ENCODE measurements at places on chromosomes 1 and 21. TPM values are rescaled to one million over a fixed set of nuclear protein-coding genes. Genes with fewer than 3 reads are reported as not detected.

DNA sequence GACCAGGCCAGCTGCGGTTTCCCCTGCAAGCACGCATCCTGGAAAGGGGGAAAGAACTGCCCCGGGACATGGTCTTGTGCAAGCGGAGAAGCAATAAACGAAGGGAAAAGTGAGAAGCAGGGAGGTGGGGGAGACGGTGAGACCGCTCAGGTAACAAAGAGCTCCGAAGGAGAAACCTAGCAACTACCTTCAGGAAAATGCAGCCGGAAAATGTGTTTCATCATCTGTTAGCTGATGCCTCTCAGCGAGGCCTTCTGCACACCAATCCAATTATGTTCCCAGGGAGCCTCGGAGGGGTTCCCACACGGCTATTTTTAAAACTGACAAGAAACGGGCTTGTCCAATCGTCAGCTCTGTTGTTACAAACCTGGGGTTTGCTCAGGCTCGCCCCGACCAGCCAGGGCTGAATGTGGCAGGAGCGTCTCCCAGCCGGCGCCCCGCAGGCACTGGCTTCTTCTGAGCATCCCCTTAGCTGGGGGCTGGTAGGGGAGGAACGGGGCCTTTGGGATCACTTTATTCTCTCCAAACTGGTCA, 3.4 kb downstream of the RIPK4 start:
- DNase-seq, result no peak

- no peak for DNase-seq
Measured at GRCh38 chr1:230788561-230789275, 41.5 kb downstream of the CAPN9 start.

DNA sequence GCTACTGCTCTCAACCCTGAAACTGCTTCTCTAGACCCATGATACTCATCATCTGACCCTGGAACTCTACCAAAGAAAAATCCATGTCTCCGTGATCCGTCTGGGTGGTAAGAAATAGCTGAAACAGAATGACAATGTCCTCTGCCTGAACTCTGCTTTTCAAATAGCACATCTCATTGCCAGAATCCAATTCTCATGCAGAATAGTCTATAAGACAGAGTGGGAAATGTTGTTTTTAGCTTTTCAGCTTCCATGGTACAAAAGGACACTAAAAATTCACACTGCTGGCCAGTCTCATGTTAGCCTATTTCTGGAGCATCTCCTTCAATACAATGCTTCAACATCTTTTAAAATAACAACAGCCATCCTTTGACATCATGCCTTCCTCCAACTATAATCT, 1355.8 kb upstream of the PRMT6 start:
- DNase-seq, result no peak

GRCh38 chr1:29062157-29062942, 61.4 kb downstream of the TMEM200B start:
- DNase-seq, result no peak

DNA sequence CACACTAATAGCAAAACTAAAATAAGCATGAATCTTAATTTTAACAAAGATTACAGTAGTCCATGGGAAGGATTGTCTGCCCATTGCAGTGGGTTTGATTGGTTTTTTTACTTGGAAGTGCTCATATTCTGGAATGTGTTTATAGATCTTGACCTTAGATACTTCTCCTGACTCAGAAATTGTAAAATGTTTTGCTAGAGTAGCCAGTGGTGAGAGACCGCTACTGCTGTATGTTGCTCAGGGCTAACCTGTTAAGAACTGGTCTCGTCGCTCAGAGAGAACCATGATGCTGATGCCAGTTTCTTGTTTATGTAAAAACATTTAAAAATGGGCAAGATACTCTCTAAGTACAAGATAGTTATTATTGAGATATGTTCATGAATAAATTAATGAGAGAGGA, 99.9 kb downstream of the ROR1 start:
- DNase-seq, result peak; percentile 81

DNA sequence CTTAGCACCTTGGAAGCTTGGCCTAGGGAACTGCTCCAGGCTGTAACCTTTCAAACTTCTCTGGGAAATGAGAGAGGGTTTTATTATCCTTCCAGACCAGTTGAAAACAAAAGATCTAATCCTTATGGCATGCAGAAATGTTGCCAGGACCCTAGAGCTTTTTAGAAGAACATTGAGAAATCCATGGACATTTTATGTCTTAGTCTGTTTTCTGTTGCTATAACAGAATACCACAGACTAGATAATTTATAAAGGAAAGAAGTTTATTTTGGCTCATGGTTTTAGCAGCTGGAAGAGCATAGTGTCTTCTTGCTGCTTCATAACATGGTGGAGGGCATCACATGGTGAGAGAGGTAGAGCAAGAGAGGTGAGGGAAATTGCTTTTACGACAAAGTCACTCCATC, 25.8 kb downstream of the OSBPL9 start:
- DNase-seq, result peak; percentile 97

- no peak for DNase-seq
Measured at GRCh38 chr21:30758306-30758705, 3.1 kb upstream of the KRTAP21-1 start.

GRCh38 chr1:227838181-227838580, 22.7 kb downstream of the PRSS38 start:
- DNase-seq, result no peak

- DNase-seq, result peak; percentile 36
Measured at GRCh38 chr1:88509379-88509778, 174.7 kb upstream of the PKN2 start.

- DNase-seq, result no peak
Measured at GRCh38 chr1:21879928-21880618, 57.0 kb downstream of the HSPG2 start.

- DNase-seq, result no peak
Measured at GRCh38 chr1:82690411-82690810, 889.7 kb downstream of the ADGRL2 start.

GRCh38 chr21:46028573-46029091, 47.1 kb downstream of the COL6A1 start:
- peak; percentile 99 for DNase-seq

DNA sequence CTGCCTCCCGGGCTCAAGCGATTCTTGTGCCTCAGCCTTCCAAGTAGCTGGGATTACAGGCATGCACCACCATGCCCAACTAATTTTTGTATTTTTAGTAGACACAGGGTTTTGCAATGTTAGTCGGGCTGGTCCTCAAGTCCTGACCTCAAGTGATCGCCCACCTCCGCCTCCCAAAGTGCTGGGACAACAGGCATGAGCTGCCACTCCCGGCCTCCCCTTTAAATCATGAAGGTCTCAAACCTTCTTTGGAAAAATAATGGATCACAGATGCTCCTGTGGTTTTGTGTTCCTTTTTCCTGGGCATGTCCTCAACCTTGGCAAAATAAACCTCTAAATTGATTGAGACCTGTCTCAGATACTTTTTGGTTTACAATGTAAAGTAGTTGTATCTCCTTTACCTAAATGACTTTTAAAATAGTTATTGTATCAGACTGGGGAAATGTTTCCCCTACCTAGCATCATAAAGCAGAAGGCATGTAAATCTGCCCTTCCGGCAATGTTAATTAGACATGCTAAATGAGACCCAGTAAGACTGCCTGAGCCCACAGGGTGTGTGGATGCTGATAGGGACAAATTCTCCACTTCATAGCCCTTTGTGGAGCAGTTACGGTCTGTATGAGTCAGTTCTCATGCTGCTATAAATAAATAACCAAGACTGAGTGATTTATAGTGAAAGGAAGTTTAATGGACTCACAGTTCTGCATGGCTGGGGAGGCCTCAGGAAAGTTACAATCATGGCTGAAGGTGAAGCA, 27.8 kb downstream of the CBR1 start:
- DNase-seq, result peak; percentile 13

DNA sequence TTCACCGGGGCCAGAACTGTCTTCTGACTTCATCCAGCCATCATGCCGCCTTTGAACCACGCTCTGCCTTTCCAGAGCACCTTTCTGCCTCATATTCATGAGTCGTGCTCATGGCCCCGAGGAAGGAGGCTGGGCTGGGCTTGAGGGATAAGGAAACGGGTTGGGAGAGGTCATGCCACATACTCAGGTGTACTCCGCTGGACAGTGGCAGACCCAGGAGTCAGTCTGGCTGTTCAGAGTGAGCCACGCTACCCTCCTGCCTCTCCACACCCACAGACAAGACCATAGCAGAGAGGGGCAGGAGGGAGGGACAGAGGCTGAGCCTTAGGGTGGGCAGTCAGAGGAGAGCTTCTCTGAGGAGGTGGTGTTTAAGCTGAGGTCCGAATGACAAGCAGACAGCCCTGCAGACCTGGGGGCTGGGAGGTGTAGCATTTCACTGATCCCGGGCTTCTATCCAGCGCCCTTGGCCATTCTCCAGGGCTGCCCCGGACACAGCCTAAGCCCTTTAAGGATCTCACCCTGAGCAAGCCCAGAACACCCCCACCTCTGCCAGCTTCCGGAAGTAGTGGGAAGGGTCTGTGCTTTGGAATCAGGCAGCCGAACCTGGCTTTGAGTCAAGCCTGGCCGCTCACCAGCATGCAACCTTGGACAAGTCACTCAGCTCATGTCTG, 102.3 kb downstream of the LACTBL1 start:
- no peak for DNase-seq

DNA sequence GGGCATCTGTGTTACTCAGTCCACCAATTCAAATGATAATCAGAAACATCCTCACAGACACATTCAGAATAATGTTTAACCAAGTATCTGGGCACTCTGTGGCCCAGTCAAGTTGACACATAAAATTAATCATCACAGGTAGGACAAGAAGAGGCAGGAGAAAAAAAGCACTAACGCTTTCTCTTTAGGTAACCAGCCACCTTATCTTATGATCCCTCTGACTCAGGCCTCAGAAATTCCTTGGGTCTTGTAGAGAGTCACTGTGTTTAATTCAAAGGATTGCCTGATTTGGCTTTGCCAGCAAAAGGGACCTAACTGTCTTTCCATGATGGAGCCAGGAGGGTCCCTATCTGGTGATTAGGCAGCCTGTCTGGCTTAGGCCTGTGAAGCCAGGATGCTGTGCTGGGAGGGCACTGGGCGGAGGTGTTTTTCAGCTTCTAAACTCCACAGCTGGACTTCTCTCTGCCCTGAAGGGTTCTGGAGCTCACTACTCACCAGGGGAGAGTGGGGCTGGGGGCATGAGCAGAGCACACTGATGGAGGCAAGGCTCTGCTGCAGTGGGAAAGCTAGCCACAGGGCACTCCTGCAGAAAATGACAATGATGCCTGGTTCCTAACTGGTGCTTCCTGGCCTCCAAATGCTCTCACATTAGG, 36.4 kb upstream of the STUM start:
- DNase-seq, result no peak

DNA sequence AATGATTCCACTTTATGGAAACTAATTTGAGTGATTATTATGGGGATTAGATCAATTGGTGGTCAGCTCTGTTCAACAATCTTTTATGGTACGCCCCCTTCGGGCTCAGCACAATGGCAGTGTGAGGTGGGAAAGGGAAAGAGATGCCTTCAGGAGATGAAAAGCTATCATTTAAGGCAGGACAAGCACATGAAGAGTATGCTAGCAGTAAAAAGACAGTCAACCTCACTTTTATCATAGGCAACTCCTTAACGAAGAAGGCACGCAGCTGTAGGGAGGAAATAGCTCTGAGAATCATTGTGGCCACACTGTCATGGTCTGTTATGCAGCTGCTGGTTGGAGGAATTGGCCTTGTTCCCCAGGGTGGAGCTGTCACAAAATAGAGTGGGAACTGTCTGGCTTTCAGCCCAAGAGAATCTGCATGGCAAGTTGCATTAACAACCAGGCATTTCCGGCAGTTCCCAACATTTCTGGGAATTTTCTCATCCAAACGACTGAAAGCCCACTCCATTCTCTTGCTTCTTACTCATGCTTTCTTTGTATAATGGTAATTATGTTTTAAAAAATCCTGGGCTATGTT, 54.4 kb upstream of the BCL10 start:
- DNase-seq, result peak; percentile 91

GRCh38 chr1:119541389-119541788, 34.4 kb downstream of the HSD3B1 start:
- DNase-seq, result no peak

- DNase-seq, result no peak
Measured at GRCh38 chr21:45982758-45983648, 1.4 kb downstream of the COL6A1 start.

GRCh38 chr1:151807766-151808165, 2.5 kb upstream of the LINGO4 start:
- no peak for DNase-seq

DNA sequence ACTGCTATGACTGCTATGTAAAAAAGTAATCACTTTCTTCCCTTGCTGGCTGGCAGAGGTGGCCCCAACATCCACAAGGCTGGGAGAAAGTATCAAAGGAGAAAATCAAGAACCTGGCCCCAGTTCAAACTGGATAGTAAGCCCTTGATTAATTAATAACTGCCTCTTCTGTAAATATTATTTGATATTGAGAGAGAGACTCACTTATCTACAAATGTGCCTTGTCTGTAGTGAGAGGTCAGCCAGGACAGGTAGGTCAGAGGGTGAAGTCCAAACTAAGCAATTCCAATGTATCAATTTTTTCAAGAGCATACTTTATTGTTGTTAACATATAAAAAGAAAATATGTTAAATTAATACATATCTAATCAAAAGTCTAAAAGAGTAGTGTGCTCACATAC, 23.8 kb upstream of the TARBP1 start:
- no peak for DNase-seq

DNA sequence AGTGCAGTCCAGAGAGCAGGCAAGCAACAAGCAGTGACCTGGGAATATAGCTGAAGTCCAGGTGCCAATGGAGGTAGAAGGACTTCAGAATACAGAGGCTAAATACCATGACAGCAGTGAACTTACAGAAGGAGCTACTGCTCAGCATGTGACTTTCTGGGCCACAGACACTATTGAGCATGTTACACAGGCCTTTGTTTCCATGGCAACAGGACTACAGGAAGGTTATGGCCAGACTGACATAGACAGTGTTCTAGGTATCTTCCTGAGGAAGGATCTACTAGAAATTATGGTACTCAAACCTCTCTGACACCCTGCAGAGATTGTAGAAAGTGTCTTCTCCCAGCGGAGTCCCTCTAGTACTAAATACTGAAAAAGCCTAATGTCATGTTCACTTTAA, 11.0 kb downstream of the OR2M5 start:
- DNase-seq, result no peak

DNA sequence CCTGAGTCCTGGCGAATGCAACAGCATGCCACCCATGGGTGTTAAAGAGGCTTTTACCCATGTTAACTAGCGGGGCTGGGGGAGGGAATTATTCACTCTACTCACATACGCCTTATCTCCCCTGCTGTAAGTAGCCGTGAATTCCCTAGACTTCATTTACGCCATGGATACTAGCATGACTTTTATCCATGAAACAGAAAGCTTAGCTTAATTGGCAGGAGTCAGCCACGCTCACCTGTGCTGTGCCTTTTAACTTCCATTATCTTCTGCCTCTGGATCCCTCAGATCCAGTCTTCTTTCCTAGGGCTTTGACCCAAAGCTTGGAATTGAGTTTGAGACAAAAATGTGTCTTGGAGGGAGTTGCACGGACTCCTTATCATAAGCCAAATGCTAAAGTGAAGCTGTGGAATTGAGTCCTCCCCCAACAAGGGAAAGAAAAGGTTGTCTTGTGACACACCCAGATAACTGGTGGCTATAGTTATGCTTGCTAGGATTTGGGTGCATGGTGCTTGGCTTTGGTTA, 9.7 kb upstream of the NASP start:
- no peak for DNase-seq

FAM177B gene
- total RNA-seq, result not detected

CLCA4 gene
- not detected for total RNA-seq

SLC6A17 gene
- under 0.01 TPM for total RNA-seq

CASQ1 gene
- not detected for total RNA-seq

PGLYRP3 gene
- total RNA-seq, result not detected

OLFML2B gene
- 5.2 TPM for total RNA-seq

CELSR2 gene
- total RNA-seq, result 1.3 TPM

SPTA1 gene
- total RNA-seq, result not detected

OR2T29 gene
- not detected for total RNA-seq

TSSK3 gene
- total RNA-seq, result 0.86 TPM

RNF207 gene
- 110 TPM for total RNA-seq

TSPEAR gene
- not detected for total RNA-seq

KCNH1 gene
- total RNA-seq, result 14.2 TPM

RGS13 gene
- total RNA-seq, result not detected
